ENCODE measurements at places on chromosomes 16 and 17.

DNA sequence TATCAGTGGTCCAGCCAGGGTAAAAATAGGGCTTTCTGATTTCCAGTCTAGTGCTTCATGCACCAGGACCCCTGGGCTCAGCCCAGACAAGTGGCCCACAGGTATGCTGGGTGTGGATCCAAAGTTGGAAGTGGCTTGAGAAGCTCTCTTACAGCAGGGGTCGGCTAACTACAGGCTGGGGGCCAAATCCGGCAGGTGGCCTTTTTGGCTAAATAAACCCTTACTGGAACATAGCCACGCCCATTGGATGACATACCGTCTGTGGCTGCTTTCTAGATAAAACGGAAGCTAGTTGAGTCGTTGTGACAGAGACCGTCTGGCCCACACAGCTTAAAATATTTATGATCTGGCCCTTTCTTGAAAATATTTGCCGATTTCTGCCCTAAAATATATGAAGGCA is 119.0 kb upstream of the CDC42EP4 start:
- DNase-seq, result no peak

DNA sequence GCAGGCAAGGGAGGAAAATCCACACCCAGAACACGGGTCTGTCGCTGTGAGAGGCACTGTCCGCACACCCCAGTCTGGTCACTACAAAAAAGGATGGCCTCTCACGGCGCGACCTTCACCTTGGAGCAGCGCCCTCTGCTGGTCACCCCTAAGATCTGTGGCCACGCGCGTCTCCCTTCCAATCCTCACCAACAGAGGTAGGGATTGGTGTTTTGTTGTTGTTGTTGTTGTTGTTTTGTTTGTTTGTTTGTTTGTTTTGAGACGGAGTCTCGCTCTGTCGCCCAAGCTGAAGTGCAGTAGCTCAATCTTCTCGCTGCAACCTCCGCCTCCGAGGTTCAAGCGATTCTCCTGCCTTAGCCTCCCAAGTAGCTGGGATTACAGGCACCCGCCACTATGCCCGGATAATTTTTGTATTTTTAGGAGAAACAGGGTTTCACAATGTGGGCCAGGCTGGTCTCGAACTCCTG is 15.0 kb upstream of the C17orf58 start:
- peak; percentile 87 for DNase-seq

GRCh38 chr16:11355862-11356261 is 10.6 kb downstream of the RMI2 start:
- DNase-seq, result no peak

DNA sequence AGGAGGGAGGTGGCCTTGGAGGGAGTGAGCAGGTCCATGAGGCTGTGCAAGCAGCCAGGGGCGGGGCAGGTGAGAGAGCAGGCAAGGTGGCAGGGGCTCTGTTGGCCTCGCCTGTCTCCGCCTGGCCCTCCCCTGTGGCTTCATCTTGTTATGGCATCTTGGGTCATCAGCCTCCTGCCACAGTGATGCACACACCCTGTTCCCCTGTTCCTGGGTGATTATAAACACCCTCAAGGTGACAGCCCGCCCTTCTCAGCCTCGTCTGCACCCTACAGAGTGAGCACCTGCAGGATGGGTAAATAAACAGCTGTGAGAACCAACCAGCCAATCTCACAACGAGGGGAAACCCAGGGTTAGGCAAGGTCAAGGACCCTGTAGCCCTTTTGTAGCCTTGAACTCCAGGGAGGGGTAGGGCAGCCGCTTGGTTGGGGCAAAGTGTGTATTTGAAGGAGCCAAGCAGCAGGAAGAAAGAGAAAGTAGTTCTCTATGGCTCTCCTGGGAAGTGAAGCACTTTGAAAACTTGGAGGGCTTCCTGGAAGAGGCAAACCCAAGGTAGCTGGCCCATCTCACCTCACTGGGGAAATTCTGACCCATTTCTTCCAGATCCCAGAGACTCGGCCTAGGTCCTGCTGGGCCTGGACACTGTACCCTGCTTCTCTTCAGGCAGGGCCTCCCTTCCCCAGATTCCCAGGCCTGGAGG is 60.6 kb downstream of the NT5M start:
- DNase-seq, result peak; percentile 20

DNA sequence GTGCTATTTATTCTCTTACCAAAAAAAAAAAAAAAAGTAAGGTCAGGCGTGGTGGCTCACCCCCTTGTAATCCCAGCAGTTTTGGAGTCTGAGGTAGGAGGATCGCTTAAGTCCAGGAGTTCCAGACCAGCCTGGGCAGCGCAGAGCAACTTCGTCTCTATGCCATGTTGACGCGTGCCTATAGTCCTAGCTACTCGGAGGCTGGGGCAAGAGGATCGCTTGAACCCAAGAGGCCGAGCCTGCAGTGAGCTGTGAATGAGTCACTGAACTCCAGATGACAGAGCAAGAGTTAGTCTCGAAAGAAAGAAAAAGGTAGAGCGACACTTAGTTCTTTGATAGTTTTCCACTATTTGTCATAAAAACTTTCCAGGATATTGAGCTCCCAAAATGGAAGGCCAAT is 1.4 kb upstream of the TENT4B start:
- no peak for DNase-seq

GRCh38 chr17:55482591-55483389 is 28.5 kb downstream of the SMIM36 start:
- DNase-seq, result no peak

DNA sequence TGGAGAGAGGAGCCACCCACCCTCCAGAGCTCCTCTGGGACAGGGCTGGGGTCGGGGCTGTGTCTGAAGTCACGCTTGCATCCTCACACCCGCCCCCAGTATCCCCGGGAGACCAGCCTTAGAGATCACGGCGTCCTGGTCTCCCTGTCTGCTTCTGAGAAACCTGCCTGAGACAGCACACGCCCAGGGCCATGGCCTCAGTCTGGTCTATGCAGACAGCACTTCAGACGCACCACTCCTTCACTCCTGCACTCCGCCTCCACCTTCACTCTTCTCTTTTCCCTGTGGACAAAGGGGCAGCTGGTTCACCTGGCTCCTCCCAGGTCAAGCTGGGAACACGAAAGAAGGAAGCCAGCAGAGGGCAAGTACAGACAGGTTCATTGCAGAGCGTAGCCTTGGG is 248.0 kb upstream of the GSE1 start:
- no peak for DNase-seq

DNA sequence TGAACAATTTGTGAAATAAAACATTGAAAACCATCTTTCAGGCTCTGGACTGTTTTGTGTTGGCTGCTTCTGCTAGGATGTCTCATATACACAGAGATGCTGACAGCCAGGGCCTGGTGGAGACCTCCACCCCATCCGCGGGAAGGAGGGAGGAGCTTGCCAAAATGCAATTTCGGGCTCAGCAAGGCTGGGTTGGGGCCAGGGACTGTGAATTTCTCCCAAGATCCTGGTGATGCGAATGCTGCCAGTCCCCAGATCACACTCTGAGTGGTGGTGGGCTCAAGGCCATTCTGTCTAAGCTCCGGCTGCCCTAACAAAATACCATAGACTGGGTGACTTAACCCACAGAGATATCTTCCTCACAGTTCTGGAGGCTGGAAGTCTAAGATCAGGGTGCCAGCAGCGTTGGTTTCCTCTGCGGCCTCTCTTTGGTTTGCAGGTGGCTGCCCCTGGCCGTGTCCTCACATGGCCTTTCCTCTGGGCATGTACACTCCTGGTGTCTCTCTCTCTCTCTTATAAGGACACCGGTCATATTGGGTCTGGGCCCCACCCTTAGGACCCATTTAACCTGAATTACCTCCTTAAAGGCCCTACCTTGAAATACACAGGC is 89.8 kb downstream of the CRISPLD2 start:
- no peak for DNase-seq

GRCh38 chr17:55321427-55322060 is 56.8 kb downstream of the HLF start:
- DNase-seq, result no peak

GRCh38 chr17:64385187-64386083 is 5.2 kb downstream of the PECAM1 start:
- no peak for DNase-seq

GRCh38 chr17:55274355-55275255 is 9.8 kb downstream of the HLF start:
- DNase-seq, result no peak

DNA sequence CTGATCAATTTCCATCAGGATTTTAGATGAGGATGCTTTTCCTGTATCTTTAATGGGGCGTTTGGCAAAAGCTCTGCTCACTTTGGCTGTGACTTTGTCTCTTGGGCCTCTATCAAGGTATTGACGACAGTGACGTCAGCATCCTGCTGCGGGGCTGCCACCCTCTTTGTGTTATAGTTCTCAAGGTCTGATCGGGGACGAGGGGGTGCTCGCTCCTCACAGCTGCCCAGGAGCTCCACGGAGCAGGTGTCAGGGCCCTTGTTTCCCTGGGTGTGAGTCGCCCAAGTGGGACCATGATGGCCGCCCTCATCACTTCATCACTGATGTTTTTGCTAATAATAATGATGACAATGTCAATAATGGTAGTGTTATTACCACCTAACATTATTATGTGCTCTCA is 65.4 kb downstream of the CMIP start:
- DNase-seq, result no peak

- DNase-seq, result no peak
Measured at GRCh38 chr17:68853036-68853435, 102.2 kb downstream of the ABCA8 start.

- no peak for DNase-seq
Measured at GRCh38 chr16:3580251-3580651, 3.0 kb upstream of the NLRC3 start.

DNA sequence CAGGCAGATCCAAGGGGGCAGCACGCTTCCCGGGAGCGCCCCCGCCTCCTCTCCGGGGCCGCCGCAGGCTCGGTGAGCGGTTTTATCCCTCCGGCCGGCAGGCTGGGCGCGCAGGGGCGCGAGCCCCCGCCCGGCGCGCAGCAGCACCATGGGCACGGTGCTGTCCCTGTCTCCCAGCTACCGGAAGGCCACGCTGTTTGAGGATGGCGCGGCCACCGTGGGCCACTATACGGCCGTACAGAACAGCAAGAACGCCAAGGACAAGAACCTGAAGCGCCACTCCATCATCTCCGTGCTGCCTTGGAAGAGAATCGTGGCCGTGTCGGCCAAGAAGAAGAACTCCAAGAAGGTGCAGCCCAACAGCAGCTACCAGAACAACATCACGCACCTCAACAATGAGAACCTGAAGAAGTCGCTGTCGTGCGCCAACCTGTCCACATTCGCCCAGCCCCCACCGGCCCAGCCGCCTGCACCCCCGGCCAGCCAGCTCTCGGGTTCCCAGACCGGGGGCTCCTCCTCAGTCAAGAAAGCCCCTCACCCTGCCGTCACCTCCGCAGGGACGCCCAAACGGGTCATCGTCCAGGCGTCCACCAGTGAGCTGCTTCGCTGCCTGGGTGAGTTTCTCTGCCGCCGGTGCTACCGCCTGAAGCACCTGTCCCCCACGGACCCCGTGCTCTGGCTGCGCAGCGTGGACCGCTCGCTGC is 832 bp downstream of the CDK5R1 start:
- DNase-seq, result peak; percentile 44

DNA sequence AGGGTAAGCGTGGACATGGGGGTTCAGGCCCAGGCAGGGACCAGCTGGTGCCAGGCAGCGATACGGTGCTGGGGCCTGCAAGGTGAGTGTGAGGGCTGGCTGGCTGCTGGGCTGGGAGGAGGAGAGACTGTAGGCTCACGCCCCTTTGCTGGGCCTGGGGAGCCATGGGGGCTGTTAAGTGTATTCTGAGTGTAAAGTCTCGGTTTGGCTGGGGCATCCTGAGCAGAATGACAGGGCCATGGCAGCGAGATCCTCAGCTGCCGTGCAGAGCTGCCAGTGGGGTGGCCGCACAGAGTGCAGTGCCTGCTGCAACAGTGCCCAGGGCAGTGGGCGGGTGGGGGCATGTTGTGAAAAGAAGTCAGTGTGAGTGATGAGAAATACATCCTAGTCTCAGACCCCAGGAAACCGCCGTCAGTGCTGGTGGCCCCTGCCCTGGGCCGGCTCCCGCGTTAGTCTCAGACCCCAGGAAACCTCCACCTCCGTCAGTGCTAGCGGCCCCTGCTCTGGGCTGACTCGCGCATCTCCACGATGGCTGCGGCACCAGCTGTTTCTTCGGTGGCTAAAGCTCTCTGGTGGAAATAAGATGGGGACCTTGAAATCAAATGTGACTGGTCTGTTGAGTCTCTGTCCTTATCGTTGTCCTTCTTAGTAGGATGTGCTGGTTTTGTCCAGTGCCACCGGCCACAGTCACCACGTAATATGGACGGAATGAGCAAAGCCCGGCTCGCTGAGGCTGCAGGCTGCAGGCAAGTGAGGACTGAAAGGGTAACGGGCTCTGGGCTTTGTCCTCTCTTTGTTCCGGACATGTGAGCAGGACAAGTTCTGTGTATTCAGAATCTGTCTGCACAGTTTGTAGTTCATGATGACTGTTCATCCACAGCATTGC is 22.9 kb downstream of the ACSF3 start:
- no peak for DNase-seq

DNA sequence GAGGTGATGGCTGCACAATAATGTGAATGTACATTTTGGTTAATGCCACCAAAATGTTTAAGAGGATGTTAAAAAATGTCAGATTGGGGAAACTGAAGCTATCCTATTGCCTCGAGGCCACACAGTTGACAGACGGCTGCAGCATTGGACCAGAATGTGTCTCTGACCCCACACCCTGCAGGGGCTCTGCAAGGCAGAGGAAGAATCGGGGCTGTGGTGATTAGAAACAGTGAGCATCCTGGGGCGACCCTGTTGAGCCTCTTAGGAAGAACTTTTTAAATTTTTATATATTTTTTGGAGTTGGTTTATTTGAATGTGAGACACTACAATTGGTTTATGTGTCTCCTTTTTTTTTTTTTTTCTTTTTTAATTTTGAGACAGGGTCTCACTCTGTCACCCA is 15.0 kb upstream of the ADORA2B start:
- no peak for DNase-seq

- DNase-seq, result no peak
Measured at GRCh38 chr16:56923481-56924091, 8.4 kb upstream of the HERPUD1 start.

DNA sequence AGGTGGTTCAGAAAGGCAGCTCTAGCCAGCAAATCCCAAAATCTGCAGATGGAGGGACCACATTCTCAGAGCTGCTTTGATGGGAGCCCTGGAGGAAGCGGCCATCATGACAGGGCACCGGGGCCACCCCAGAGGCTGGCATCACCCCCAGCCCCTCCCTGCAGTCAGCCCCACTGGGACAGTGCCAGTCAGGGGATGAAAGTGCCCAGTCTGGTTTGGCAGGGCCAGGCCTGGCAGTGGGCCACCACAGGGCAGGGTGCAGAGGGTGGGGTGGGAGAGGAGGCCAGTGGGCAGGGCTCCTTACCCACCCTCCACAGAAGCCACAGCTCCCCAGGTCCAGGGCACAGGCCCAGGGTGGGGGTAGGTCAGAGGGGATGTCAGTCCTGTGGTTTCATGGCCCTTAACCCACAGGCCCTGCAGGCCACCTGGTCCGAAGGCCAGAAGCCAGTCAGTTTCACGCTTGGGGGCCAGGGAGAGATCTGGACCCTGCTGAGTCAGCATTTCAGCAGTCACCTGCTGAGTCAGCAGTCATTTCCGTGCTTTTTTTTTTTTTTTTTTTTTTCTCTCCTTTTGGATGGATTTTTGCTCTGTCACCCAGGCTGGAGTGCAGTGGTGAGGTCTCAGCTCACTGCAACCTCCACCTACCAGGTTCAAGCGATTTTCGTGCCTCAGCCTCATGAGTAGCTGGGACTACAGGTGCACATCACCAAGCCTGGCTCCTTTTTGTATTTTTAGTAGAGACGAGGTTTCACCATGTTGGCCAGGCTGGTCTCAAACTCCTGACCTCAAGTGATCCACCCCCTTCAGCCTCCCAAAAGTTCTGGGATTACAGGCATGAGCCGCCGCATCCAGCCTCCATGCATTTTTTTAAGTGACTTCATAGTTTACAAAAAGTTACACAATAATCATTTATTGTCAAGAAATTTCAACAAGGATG is 10.4 kb downstream of the SLC25A10 start:
- no peak for DNase-seq
